ENCODE measurements at places on chromosomes 16 and 17.

DNA sequence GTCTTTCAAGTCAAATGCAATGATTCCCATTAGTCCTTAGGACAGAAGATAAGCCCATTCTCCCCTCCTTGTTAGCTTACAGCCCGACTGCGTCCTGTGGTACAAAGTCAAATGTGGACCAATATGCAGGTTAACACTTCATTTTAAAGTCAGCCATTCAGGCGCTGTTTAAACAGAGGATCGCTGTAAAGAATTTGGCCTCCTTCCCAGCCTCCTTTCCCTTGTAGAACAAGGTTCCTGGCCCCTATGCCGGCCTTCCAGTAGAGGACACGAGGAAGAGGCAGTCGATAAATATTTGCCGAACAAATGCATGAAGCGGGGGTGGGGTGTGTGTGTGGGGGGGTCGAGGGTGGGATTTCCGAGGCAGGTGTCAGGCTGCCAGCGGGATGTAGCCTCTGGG is 4.3 kb downstream of the SDK2 start:
- DNase-seq, result no peak

DNA sequence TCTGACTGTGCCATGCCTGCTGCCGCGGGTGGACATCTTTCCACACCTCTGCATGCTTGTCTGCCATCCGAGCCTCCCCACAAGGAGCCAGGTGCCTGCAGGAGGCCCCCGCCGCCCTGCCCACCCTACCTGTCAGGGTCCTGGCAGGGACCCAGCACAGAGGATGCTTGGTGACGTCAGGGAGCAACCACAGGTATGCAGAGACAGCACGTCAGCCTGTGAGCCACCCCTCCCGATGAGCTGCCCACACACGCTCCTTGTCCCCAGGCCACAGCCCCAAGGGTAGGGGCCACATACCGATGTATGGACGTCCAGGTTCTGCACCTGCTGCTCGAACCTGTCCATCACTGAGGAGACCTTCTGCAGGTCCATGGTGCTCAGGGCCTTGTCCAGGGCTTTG is 10.6 kb downstream of the CHMP1A start:
- no peak for DNase-seq

DNA sequence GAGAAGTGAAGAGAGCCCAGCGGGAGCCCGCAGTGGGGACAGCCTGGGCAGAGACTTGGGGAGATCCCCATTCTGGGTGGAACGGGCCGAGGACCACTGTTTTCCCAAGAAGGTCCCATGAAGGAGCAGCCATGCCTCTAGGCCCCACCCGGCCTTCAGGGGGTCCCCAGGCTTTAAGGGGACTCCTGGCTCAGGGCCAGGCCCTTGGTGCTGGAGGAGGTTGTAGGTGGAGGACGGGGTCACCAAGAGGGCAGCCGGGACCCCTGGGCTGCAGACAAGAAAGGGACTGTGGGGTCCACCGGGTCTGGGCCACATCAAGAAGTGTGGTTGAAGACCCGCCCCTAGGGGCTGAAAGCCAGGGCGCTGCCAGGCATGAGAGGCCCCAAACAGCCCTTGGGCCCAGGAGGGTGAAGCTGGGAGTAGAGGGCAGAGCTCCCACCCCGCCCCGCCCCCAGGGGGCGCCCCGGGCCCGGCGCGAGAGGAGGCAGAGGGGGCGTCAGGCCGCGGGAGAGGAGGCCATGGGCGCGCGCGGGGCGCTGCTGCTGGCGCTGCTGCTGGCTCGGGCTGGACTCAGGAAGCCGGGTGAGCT is at the start of gene PRSS21:
TSS of gene PRSS21 (plus strand) at position 487 of the 589 bp plus-strand sequence. CDS start at position 519, 32 bp downstream.
- DNase-seq, result no peak

GRCh38 chr16:49343291-49343690 is 30.3 kb upstream of the C16orf78 start:
- no peak for DNase-seq

DNA sequence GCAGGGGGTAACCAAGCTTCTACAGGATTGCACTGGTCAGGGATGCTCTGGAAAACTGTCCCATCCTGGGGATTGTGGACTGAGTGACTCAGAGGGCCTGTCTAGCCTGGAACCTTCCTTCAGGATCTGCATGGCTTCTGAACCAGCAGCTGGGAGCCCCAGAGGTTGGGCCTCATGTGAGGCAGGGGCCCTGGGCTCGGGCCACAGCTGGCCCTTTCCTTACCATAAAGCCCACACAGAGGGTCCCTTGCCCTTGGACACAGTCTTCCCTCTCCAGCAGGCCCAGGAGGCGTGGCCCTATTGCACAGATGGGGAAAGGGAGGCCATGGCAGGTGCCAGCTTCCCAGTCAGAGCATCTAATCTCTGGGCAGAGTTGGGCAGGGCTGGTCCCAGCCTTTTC is 30.5 kb downstream of the ADCY7 start:
- DNase-seq, result no peak

GRCh38 chr17:49106321-49107210 is 26.0 kb upstream of the B4GALNT2 start:
- DNase-seq, result no peak

GRCh38 chr16:66800856-66801255 is 528 bp downstream of the TERB1 start:
- DNase-seq, result no peak

GRCh38 chr17:29581583-29582253 is 7.7 kb downstream of the GIT1 start:
- DNase-seq, result no peak

DNA sequence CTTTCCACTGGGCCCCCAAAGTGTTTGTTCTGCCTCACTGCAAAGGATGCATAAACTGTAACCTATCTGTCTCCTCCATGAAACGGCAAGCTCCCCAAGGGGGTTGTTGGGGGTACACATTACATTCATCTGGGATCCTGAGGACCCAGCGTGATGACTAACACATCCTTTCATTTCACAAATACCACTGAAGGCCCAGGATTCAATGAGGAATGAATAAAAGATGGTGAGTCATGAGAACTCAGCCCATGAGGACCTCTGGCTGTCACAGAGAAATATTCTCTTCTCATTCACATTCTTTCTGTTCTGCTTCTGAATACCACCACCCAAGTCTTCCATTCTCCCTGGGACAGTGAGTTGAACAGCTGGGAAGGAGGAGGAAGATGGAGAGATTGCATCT is 149.8 kb downstream of the RBFOX3 start:
- no peak for DNase-seq

- no peak for DNase-seq
These were observed 1.6 kb upstream of the FOXL1 start for GRCh38 chr16:86576591-86577313.

DNA sequence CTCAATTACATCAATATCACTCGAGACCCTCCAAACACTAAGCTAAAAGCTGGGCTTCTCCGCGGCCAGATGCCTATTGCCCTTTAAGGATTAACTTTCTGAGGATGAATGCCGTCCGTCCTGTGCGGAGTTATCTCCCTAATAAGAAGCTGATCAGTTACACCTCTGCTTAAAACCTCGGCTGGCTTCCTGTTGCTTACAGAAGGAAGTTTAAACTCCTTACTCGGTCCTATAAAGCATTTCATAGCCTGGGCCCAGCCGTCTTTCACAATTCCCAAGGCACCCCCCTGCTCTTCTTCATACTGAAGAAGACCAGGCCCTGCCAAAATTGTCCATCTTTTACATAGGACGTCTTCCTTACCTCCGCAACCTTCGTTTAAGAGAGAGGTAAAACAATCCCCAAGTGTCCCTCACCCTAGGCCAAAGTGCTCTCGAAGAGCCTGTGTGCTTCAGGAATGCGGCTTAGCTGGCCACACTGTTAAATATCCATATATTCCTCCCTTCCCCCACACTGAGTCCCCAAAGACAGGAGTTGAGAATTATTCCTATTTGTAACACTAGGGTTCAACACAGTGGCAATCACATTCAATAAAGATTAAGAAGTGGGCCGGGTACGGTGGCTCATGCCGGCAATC is 112.6 kb upstream of the IRX5 start:
- DNase-seq, result no peak
